HEK293T (cell line): ENCODE measurements at places on chromosomes 1 and 21.
A peak's percentile ranks its signal among the peaks of the same experiment; 100 is the strongest.

- DNase-seq = no peak
Measured at GRCh38 chr1:1613509-1614082, 1.7 kb upstream of the MIB2 start.

DNA sequence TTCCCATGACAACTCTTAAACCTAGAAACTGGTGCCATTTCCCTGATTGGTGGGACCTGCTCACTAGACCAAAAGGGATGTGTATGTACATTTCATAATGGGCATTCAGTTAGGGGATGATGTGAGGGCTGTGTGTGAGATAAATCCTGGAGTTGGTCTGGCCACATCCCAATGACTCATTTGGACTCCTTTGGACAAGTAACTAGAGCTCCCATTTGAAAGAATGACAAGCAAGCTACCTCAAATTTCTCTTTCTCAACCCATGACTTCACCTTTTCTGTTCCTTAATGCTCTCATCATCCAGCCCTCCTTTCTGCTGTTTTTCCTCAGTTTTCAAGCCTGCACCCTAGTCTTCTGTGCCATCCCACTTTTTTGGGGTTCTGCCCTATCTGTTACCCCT, 27.9 kb downstream of the EBNA1BP2 start:
- no peak for DNase-seq

- DNase-seq = no peak
Measured at GRCh38 chr1:50993645-50994044, 23.6 kb downstream of the CDKN2C start.

- DNase-seq = peak; percentile 72
Measured at GRCh38 chr21:27700974-27701614, 734.2 kb upstream of the ADAMTS5 start.

- no peak for DNase-seq
Measured at GRCh38 chr1:227127891-227128290, 187.8 kb downstream of the COQ8A start.

GRCh38 chr1:71561206-71561605, 480.4 kb upstream of the ZRANB2 start:
- DNase-seq = no peak

GRCh38 chr1:159171688-159172501, 480 bp downstream of the CADM3 start:
- DNase-seq = no peak

- DNase-seq = no peak
Measured at GRCh38 chr1:157183870-157184269, 45.7 kb upstream of the ETV3 start.

DNA sequence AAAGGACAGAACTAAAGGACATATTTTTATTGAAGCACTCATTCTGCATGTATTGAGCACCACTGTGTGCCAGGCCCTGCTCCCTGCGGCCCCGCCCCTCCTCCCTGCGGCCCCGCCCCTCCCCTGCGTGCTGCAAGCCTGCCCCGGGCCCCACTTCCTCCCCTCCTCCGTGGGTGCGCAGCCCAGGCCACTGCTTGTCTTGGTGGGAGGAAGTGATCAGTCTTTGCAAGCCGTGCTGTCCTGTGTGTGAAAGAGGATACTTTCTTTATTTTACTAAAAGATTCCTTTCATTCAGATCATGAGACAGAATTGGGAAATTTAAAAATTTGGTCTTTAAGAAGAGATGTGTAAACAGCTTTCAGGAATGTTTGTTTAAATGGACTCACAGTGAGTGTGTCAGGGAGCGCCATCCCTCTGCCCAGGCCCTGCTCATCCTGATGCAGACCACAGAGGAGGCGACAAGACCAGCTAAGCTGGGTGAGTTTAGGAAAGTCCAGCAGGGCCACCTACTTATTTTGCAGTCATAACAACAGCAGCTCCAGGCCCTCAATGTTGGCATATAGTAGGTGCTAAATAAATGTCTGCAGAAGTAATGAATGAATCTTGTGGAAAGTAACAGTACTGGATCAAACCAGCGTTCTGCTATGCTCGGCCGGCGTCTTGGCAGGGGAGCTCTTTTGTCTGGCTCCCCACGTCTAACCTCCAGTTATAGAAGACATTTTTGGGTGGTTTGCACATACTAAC, 88.3 kb upstream of the SELENON start:
- DNase-seq = no peak

DNA sequence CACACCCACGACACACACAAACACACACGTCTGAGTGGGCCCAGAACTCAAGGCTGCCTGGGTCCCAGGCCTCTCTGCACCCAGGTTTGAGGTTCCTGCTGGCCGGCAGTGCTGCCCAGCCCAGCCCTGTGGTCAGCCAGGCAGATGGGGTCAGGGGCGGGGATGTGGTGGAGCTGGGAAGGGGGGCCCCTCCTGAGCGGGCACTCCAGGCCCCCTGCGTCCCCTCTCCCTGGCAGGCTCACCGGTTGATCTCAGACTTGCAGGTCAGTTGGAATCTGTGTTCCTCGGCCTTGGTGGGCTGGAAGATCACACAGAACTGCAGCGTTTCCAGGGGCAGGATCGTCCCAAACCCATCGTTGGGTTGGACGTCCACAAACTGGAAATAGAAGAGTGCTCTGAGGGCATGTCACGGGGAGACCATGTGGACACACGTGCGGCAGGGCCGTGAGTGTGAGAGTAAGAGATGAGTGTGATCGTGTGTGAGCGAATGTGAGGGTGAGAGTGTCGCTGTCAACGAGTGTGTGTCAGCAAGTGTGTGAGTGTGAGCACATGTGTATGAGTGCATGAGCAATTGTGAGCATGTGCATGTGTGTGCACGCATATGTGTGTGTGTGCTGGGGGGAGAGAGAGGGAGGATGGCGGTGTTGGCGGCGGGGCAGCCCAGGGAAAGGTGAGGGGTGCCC, 19.7 kb upstream of the TMEM52 start:
- DNase-seq = no peak

DNA sequence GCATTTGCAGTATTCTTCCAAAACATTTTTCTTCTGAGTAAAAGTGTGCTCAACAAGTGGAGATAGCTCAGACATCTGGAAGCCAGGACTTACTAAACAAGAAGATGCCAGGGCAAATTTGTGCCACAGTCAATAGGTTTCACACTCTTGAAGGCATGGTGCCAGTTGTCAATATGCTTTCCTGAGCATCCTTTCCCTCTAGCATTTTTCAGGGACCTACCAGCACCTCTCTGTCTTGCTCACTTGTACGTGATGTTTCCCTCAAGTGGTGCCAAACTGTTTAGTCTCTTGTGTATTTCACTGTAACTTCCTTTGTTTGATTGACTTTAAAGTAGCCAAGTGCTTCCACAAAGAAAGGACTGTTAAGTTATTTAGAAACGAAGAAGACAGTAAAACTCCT, 194.0 kb upstream of the SGIP1 start:
- DNase-seq = no peak

DNA sequence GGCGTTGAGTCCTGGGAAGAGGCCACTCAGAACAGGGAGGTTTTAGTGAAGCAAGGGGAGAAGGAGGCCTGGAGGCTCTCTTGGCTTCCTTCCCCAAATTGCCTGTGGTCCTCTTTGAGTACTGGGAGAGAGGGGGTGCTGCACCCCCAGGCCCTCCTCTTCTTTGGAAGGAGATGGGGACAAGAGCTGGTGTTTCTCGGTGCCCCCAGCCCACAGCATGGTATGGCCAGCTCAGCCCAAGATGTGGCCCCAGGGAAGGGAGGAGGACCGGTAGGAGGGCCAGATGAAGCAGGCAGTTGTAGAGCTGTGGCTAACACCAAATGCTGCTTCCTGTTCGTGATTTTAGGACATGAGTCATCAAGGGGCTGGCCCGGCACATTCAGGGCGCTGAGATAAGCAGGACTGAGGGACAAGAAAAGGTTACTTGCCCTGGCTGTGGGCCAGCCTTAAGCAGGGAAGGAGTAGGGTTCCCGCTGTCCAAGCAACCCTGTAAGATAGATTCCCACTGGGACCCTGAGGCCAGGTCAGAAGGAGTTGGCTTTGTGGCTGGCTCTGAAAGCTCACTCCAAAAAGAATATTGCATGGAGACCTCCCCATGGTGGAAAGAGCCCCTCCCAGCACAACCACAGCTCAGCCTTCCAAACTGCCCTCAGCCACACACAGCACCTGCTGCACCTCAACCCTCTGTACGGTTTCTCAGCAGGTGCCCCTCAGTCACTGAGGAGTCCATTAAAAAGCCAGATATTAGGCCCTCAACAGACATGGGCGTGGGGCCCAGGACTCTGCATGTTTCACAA, 4.9 kb upstream of the TNFRSF1B start:
- DNase-seq = peak; percentile 49

GRCh38 chr1:150695561-150695960, 1.4 kb downstream of the GOLPH3L start:
- DNase-seq = no peak

DNA sequence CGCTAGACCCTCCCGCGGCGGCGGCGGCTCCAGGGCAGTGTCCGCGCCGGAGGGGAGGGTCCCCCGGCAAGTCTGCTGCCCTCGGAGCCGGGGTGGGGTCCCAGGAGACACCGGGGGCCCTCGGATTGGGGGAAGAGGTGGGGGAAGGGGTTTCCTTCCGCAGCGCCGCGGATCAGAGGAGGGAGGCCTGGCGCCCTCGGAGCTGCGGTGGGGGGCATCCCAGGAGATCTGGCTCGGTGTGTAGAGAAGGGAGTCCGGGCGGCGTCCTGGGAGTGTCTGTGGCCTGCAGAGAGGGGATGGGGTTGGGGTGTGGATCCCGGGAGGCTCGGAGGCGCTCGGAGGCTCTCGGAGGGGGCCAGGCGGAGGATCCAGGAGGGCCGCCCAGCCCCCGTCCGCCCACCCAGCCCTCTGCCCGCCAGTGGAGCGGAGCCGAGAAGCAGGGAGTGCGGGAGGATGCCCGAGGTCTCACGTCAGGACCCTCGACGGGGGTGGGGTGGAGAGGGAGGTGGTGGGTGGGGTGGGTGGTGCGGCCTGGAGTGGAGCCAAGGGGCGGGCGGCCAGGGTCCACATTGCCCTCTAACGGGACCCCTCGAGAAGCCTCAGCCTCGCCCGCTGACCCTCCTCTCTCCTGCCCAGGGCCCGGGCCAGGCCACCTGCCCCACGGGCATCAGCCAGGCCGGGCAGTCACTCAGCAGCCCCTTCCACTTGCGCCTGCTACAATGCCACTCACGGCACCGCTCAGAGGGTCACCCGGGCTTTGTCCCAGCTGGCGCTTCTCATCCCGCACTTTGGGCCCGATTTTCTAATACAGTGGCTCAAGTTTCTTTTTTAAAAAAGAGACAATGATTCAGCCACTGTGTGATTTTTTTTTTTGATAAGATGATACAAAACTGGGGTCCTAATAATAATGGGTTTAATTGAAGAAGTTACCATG, 60.2 kb upstream of the ARHGEF16 start:
- DNase-seq = no peak

GRCh38 chr1:47684964-47685762, 247.3 kb downstream of the FOXD2 start:
- no peak for DNase-seq

DNA sequence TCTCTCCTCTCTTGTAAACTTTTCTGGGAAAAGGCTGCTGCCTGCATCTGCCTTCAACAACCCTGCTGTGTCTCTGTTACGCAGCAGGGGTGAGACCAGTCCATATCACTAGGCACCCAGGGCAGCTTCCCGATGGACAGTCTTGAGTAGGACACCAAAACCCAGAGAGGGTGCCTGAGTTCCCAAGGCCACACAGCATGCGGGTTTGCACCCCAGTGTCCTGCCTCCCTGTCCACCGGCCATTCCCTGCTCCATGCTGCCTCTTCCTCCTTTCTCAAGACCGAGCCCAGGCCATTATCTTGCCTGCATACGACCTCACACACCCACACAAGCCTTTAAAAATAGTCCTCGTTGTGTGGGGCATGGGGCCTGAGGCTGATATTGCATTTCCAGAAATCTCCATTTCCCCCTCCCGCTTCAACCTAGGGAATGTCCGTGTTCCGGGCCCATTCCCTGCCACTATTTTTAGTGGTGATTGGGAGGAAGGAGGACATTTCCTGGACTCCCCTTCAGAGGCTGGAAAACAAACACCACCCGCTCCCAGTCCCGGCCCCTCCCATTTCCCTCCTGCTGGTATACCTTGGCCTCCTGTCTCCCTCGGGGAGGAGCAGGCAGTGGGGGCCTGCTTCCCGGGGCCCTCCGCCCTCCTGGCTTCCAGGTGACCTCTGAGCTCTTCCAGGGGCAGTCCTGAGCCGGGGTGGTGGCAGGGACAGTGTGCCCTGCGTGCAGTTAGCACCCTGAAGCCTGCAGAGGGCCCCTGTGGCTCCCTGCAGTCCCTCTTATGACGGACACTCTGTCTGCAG, 132.4 kb upstream of the TMEM51 start:
- no peak for DNase-seq

GRCh38 chr1:25799935-25800702, at the start of gene SELENON:
Gene SELENON (plus strand): TSS chr1:25800193. CDS start chr1:25800231, 38 bp downstream.
- peak; percentile 71 for DNase-seq

- no peak for DNase-seq
Measured at GRCh38 chr1:64683419-64683818, 61.5 kb upstream of the RAVER2 start.

DNA sequence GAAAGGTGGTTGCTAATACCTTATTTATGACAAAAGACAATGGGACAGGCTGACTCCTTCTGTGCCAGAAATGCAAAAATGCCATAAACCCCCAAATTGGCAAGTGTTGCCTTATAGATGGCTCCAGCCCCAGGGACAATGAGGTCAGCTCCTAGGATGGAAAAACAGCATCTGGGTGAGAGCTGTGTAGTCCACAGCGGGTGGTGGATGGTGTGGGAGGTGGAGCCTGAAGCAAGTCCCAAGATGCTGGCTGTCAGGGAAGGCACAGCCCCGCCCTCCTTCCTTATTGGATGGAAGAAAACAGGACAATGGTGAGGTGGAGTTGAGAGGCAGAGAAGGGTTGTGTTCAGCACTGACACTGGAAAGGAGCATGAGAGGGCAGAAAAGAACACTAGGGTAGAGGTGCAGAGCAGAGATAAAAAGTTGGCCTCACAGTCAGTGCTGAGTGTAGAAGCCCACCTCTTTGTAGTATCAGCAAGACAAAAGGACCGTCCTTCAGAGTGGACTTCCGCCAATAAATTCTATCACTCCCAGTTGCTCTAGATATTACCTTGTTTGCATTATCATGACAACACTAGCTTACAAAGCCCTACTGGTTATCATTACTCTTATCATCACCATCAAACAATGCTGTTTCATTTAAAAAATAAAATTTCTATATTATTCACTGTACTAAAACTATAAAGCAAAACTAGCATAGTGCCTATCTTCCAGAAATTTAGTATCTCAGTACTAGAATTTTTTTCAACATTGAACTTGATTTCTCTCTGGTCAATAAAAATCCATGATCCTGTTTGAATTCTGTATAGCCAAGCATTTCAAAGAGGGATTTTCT, 3.7 kb upstream of the SDE2 start:
- DNase-seq = peak; percentile 81

DNA sequence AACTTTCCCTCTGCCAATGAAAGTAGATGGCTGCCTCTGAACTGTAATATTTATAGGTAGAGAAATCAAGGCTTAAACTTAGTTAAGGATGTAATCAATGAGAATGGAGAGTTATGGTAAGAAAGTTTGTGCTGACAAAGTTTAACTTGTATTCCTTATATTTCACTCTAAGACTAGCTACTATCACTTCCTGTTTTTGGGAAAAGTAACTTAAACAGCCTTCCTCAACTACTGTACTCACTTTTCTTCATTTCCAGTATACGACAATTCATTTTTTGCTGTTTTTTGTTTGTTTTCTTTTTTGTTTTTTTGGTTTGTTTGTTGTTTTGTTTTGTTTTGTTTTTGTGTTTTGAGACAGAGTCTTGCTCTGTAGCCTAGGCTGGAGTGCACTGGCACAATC, 3.7 kb downstream of the RGS18 start:
- DNase-seq = no peak

- DNase-seq = no peak
Measured at GRCh38 chr1:248751635-248752034, 3.9 kb downstream of the LYPD8 start.

GRCh38 chr1:36343651-36344394, 20.4 kb upstream of the EVA1B start:
- DNase-seq = no peak
